ENCODE measurements at places on chromosomes 16 and 17.

- no peak for DNase-seq
Observed at GRCh38 chr17:11565591-11565990, 32.7 kb upstream of the DNAH9 start.

DNA sequence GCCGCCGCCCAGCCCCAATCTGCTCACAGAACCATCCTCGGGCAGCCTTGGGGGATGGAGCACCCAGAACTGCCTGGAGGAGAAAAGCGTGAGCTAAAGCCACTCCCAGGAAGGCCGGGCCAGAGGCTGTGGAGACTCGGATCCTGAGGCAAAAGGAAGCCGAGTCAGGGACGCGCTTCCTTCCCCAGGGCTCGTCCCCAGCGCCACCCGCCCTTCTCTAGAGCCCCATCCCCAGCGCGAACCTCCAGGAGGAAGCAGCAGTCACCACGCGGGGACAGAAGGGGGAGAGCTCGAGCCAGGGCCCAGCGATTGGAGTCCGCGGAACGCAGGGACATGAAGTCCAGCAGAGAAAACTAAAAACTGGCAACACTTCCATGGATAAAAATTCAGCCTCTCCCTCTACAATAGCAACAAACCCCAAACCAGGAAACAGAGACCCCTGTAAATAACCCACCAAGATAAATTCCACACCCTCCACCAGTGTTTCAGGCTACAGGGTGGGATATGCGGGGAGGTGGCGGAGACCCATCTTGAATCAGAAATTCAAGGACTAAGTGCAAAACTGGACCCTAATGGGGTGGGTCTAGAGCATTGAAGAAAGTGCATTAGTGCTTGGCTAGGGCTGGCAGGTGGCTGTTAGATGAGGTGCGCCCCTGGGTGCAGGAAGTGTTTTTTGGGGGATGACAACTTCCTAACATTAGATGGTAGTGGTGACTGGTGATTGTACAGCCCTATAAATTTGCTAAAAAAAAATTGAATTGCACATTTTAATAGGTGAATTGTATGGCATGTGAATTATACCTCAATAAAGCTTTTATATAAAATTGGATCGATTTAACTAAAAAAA lies 116.1 kb upstream of the METRNL start:
- DNase-seq = no peak

GRCh38 chr16:31099860-31100638 lies 5.5 kb upstream of the VKORC1 start:
- no peak for DNase-seq

GRCh38 chr17:8408371-8408770 lies 10.7 kb upstream of the RNF222 start:
- DNase-seq = no peak

DNA sequence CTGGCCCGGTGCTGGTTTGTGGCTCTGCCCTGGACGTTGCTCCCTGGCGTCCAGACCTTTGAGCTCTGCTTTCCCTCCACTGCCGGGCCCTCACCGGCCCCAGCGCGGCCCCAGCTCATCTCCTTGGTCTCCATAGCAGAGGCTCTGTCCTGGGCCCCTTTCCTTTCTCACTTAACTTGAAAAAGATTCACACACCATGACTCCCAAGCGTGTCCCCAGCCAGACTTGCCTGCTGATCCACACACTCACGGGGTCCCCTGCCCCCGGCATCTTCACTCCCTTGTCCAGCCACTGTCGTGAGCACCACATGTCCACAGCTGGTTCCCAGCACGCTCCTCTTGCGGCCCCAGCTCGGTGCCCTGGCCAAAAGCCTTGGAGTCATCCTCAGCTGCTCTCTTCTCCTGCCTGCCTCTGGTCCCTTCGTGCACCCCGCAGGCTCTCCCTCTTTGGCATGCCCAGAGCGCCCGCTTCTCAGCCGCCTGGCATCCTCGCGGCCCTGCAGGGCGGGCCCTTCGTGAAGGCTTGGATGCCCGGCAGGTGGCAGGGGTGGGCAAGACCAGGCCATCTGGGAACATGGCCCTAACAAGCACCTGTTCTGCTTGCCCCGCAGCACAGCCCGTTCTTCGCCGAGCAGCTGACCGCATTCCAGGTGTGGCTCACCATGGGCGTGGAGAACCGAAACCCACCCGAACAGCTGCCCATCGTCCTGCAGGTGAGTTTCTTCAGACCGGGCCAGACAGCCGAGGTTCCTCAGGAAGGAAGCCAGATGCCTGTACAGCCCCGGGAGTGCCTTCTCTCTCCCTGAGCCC lies 145.6 kb upstream of the CHMP6 start:
- DNase-seq = no peak

- DNase-seq = no peak
Observed at GRCh38 chr17:38654411-38655398, 20.1 kb downstream of the EPOP start.

DNA sequence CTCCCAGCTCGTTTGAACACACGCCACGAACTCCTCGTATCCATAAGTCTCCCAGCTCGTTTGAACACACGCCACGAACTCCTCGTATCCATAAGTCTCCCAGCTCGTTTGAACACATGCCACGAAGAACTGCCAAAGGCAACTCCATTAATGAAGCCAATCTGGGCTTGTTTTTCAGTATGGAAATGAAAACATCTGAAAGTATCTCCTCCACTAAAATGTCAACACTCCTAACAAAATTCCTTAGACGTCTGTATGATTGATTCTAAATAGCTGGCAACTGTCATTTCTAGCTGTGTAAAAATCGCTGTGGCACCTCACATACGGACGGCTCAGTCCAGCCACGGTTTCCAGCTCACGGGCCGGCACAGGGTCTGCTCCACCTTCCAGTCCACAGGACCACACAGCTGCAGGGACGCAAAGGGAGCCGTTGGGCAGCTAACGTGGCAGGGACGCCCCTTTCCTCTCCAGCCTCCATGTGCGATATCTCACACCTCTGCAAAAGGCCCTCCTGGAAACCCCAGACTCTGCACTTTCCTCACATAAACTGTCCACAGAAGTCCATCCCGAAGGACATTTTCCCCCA lies 67.1 kb upstream of the METRNL start:
- DNase-seq = no peak

- DNase-seq = no peak
Observed at GRCh38 chr16:35908942-35909341, 2449.5 kb downstream of the TP53TG3F start.

- no peak for DNase-seq
Observed at GRCh38 chr17:11954936-11955335, 42.3 kb downstream of the ZNF18 start.

DNA sequence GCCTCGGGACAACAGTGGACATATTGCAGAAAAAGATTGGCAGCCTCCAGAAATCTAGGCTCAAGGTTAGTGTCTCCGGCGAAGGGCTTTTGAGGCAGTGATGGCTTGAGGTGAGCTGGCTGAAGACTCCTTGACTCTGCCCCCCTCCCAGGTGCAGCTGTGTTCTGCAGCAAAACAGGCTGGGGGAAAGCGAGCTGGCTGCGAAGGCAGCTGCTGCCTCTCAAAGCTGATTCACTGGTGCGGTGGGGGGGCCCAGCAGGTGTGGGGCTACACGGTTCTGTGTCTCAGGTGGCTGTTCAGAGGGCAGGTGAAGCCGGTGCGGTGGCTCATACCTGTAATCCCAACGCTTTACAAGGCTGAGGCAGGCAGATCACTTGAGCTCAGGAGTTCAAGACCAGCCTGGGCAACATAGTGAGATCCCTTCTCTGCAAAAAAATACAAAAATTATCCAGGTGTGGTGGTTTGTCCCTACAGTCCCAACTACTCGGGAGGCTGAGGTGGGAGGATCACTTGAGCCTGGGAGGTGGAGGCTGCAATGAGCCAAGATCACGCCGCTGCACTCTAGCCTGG lies 22.9 kb downstream of the C16orf96 start:
- DNase-seq = no peak

DNA sequence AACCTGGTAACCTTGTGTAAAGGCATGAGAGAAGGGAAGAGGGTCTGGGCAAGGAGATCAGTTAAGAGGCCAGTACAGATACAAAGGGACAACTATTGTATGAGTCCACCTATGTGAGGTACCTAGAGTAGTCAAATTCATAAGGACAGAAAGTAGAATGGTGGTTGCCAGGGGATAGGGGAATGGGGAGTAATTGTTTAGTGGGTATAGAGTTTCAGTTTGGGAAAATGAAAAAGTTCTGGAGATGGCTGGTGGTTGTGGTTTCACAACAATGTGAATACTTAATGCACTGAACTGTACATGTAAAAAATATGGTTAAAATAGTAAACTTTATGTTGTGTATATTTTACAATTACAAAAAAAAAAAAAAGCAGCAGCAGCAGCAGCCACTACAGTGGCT lies 49.4 kb downstream of the SNTB2 start:
- DNase-seq = no peak

DNA sequence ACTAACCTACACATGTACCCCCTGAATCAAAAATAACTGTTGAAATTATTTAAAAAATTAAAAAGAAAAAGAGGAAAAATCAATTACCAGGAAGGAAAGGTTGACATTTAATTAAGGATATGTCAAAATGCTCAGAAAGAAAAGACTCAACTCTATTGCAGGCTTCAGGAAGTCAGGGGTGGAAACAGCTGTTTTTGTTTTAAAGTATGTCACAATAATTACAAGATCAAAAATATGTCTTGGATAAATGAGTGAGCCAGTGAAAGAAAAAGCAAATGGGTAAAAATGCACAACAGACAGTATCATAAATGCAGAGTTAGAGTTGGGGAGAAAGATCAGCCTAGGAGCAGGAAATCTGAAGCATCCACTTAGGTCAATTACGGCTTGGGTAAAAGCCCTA lies 146.0 kb downstream of the CDH11 start:
- DNase-seq = no peak

DNA sequence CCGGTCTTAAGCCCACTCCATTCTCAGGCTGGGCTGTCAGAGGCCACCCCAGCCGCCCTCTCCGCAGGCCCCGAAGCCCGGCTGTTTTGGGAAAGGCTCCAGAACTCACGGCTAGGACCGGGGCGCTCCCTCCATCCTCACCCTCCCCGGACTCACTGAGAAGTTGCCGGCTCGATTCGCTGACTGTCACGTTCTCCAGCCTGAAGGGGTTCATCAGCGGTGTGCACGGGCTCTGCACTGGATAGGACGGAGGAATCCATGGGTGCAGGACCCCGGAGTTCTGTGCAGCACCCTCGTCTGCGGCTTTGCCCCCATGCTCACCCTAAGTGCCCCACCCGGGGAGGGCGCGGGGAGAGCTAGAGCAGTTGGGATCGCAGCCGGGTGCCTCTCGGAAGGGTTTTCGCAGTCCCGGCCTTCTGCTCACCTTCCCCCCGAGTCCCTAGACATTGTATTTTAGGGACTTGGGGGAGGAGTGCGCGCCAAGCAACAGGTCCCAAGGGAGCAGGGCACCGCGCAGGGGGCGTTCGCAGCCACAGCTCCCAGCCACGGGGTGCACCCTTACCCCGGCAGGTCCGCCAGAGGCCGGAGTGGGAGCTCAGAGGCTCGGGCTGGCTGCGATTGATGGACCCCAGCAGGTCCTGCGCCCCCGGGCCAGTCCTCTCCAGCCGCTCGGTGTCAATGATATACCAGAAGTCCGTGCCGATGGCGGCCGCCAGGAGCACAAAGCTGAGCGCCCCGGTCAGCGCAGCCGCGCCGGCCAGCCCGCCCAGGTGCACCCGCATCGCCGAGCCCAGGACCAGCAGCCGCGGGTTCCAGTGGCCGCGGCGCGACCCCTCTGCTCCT lies 1.0 kb downstream of the TMEM114 start:
- no peak for DNase-seq

GRCh38 chr17:61313461-61314326 lies 85.9 kb upstream of the TBX2 start:
- no peak for DNase-seq

DNA sequence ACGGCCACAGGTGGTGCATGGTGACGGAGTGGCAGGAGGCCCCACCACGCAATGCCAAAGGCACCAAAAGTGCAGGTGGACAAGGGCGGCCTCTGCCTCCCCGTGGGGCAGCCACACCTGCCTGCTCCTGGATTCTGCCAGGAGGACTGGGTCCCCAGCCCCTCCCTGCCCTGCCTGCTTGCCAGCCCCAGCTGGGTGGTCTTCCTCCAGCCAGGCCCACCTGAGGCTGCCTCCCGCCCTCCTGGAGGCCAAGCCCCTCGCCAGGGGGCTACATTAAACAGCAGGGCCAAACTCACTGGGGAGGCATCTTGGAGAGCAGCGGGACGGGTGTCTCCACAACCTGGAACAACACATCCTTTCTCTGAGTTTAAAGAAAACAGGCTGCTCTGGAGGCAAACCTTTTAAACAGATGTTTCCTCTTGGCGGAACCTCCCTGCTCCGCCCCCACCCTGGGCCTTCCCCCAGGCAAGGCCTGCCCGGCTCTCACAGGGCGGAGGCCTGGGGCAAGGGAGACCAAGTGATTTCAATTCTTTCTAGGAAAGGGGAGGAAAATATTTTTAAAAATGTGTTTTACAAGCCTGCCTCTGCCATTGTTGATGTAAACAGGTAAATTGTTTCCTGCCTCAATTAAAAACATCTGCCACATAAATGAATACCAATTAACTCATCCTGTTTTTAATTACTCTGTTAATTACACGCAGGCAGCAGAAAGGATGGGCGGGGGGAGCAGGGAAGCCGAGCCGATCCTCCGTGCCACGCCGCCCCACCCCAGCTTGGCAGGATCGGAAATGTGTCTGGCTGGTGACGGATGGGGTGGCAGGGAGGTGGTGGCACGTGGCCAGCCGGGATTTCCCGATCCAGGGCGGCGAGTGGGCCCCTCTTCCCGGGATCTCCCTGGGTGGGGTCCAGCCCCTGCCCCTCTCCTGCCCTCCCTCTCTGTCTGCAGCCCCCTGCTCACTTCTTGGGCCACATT lies 54.4 kb upstream of the PABPN1L start:
- DNase-seq = no peak

DNA sequence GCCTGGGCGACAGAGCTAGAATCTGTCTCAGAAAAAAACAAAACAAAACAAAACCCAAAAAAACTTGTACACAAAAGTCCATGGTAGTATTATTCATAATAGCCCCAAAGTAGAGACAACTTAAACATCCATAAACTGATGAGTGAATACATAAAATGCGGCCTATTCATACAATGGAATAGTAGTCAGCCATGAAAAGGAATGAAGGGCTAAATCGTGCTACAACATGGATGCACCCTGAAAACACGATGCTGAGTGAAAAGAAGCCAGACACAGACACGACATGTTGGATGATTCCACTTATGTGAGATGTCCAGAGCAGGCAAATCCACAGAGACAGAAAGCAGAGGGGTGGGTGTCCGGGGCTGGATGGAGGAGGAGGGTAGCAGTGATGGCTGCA lies 12.3 kb downstream of the KCNG4 start:
- DNase-seq = no peak

- DNase-seq = no peak
Observed at GRCh38 chr17:40553694-40554534, 11.4 kb downstream of the CCR7 start.

DNA sequence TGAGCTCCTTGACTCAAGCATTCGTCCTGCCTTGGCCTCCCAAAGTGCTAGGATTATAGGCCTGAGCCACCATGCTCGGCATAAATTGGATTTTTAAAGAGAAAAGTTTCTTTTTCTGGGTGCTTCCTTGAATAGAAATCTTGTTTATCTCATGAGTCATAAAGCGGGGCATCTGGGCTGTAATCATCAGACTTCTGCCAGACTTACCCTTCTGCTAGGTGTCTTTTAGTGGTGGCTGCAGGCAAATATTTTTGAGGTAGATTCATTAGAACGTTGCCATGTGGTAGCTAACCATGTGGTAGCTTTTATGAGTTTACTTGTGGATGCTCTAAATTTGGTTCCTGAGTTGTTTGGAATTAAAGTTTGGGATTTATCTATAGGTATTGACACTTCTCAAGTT lies 13.4 kb downstream of the PGS1 start:
- DNase-seq = no peak

All from stimulated activated CD8-positive, alpha-beta memory T cell treated with anti-CD3 and anti-CD28 coated beads, Interleukin-4, amount 100 ng/mL, for 4 hours (primary cell).